ENCODE measurements at places on chromosomes 7 and 10. TPM values are rescaled to one million over a fixed set of nuclear protein-coding genes. Genes with fewer than 3 reads are reported as not detected.

- DNase-seq: peak; percentile 92
- no peaks in the 10 kb centered on the region for H3K27me3 ChIP-seq
- H3K27ac ChIP-seq: peak within 1 kb of the TSS; percentile 75
- peaks cover 26% of the 10 kb centered on the region for H3K4me1 ChIP-seq
These were observed at the start of gene IFIT1 for GRCh38 chr10:89391907-89392756. TSS of gene IFIT1 (plus strand) at chr10:89392623. CDS start at chr10:89392713, 90 bp downstream.

DNA sequence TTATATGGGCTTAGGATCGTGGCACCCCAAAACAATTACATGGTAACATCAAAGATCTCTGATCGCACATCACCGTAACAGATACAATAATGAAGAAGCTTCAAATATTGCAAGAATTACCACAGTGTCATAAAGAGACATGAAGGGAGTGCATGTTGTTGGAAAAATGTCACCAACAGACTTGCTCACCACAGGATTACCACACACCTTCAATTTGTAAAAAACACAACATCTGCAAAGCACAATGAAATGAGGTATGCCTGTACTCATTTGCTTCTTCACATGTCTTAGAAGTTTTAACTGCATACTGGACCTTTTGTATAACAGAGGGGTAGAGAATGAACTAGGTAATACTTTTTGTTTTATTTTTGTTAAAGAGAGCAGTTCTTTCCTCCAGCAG is 96.6 kb downstream of the TPST1 start:
- no peaks in the 10 kb centered on the region for H3K36me3 ChIP-seq
- no peaks in the 10 kb centered on the region for H3K4me1 ChIP-seq
- no peak for DNase-seq
- no peaks in the 10 kb centered on the region for H3K27me3 ChIP-seq

Gene TMEM178B
- total RNA-seq: 7.2 TPM

DNA sequence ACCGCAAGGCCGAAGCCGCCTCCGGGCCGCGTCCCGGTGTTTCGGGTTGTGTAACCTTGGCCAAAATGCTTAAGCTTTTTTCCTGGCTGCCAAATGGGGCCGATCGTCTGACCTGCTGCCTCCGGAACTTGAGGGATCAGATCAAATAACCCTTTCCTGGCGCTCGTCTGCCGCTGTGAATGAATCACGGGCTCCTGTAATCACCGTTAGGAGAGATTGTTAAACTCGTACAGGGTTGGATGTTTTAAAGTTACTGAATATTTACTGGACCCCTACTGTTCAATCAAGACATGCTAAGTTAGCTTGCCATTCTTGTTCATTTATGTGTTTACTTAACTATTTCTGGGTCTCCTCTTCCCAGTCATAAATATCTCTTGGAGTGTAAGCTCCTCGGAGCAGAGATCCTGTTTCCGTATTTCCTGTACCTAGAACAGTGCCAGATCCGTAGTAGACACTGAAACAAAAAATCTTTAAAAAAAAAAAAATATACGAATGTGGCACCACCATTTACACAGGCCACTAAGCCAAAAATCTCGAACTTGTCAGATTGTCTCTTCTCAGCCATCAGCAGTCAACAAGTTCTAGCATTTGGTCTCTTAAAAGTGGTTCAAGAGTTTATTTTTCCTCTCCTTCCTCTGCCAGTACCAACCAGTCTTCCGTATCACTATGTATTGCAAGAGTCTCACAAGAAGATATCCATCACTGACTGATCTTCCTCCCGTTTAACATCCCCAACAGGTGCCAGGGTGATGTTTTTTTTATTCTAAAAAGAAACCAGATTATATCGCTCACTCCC is 650 bp upstream of the TM9SF3 start:
- peak overlapping the region; percentile 97 for H3K27ac ChIP-seq
- H3K4me3 ChIP-seq: peak overlapping the region; percentile 82
- peaks cover 35% of the 10 kb centered on the region for H3K4me1 ChIP-seq
- H3K36me3 ChIP-seq: no peaks in the 10 kb centered on the region
- no peaks in the 10 kb centered on the region for H3K27me3 ChIP-seq
- DNase-seq: peak; percentile 61

Gene SEMA3E
- 0.47 TPM for total RNA-seq

DNA sequence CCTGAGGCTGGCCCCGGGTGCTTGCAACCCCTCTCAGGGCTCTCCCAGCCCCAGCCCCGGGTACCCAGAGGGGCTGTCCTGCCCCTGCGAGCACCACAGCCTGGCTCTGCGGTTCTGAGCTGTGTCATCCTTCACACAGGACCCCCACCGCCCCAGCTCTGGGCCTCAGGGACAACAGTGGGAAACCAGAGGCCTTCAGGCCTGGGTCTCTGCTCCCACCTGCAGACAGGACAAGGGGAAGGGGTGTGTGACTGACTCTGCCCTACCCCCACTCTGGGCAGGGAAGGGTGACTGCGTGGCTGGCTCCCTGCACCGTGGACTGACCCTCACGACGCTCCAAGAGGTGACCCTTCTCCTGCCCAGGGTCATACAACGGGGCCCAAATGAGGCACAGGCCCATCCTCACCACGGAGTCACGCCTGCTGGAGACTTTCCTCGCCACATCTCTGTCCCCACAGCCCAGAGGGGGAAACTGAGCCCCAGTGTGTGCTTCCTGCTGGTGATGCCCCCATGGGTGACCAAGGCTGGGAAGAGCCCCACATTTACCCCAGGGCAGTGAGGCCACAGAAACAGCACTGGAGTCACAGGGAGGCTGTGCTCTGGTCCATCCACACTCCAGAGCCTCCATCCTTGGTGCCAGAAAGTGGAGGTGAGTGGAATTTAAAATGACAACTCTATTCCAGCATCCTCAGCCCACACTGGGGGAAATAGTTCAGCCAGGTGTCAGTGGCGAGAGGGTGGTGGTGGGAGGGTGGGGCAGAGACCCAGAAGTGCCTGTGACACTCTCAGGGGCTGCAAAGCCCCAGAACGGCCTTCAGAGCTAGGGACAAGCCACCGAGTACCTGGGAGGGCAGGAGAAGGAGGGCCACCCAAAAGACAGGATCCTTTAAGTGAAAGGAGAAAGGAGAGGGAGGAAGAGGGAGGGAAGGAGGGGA is 13.6 kb downstream of the CAMK2B start:
- no peaks in the 10 kb centered on the region for H3K27me3 ChIP-seq
- H3K27ac ChIP-seq: no peak overlapping the region
- DNase-seq: peak; percentile 7
- no peaks in the 10 kb centered on the region for H3K4me1 ChIP-seq

All from testis (tissue), 5 donors.